Esophagus squamous epithelium (tissue), 5 donors: ENCODE measurements at places on chromosomes 1 and 21. TPM values are rescaled to one million over a fixed set of nuclear protein-coding genes. Genes with fewer than 3 reads are reported as not detected.
A peak's percentile ranks its signal among the peaks of the same experiment; 100 is the strongest.

SPRR1B gene
- 102 TPM for total RNA-seq

DNA sequence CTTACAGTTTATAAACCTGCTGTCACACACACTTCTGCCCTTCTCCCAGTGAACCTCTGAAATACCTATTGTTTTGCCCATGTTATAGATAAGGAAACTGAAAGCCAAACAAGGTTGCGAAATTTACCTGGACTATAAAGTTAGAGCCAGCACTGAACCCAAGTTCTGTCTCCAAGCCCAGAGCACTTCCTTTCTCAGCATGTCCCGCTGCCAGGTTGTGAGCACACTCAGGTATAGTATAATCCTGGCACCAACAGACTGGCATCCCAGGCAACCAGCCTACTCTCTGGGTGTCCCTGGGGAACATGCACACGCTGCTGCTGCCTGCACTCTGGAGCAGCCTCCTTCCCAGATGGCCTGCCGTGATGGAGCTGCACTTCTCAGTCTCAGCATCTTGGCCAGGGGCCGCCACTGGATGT is 45.1 kb downstream of the PGBD5 start:
- DNase-seq = no peak

DNA sequence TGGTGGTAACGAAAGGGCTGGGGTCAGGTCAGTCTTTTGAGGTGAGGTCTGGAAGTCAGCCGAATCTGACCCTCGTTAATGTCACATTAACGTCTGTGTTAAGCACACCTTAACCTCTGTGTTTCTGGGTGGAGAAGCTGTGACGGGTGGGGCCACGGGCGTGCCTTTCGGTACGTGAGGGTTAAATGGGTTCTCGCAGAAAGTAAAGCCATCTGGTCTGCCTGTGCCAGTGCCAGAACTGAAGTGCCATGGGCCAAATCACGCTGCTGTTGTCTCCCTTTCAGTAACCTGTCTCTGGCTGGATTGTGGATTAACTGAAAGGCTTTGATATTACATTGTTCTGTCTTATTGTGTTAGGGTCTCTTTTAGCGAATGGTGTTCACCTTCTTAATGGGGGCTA is 14.4 kb downstream of the URB2 start:
- no peak for DNase-seq

DNA sequence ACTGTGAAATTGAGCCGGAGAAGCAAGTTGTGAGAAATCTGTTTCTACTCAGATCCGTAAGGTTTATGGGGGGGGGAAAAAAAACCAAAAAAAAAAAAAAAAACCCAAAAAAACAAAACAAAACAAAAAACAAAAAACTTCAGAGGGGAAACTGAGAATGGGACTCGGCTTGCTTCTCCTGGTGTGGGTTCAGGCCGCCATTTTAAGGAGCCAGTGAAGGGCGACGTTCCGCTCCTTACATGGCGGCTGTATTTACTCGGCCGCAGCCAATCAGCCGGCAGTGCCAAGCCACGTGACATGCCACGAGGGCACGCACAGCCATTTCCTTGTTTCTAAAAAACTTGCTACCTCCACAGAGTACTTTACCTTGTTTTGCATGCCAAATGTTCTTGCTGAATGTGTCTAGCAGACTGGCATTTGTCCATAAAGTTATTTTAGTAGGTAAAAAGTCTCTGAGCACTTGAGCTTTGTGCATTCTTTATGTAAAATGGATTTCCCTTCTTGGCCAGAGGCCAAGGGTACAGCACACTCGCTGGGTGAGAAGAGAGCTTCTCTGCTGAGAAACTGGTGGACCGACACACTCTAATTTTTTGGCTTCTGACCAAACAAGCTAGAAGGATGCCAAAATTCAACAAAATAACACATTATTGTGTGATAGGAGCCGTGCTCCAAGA is 101.8 kb downstream of the NFIA start:
- DNase-seq = peak; percentile 7
